ENCODE measurements at places on chromosomes 3 and 15.
A peak's percentile ranks its signal among the peaks of the same experiment; 100 is the strongest.

DNA sequence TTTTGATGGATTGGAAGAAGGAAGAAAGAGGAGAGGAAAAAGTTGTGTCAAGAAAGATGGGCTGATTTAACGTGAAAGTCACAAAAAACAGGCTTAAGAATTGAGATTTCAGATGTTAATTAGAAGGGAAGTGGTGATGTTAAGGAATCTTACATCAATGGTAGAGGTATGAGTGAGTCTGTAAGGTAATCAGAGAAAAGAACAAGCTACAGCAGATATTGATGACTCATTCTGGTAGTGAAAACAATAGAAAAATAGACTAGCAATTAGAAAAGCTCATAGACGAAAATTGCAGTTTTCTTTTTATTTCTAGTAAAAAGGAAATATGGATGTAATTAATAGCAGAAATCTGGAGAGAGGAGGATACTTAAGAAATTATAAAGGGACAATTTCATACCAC is 559.6 kb downstream of the MCTP2 start:
- no peak overlapping the region for H3K27ac ChIP-seq
- no peaks in the 10 kb centered on the region for H3K4me1 ChIP-seq
- no peaks in the 10 kb centered on the region for H3K27me3 ChIP-seq

DNA sequence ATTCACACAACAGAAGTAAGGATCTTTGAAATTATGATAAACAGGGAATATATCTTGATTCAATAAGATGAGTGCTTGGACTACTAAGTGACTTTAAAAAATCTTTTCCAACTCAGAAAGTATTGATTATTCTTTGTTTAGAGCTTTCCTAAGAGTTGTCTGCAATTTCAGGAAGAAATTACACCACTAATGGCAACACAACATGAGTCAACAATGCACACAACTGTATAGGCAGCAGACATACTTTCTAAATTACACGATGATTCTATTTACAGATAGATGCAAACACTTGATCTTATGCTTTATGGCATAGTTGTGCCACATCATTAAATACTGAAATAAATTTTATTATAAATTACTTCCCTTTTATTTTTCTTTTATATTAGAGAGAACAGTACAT is 4.4 kb downstream of the NAA50 start:
- H3K27me3 ChIP-seq = no peaks in the 10 kb centered on the region
- H3K4me1 ChIP-seq = peaks cover 35% of the 10 kb centered on the region
- DNase-seq = no peak
- H3K27ac ChIP-seq = no peak overlapping the region
- no peak overlapping the region for H3K4me3 ChIP-seq

GRCh38 chr3:60580809-60581208 is 670.4 kb downstream of the FHIT start:
- no peaks in the 10 kb centered on the region for H3K4me1 ChIP-seq
- H3K27me3 ChIP-seq = no peaks in the 10 kb centered on the region
- H3K27ac ChIP-seq = no peak overlapping the region

DNA sequence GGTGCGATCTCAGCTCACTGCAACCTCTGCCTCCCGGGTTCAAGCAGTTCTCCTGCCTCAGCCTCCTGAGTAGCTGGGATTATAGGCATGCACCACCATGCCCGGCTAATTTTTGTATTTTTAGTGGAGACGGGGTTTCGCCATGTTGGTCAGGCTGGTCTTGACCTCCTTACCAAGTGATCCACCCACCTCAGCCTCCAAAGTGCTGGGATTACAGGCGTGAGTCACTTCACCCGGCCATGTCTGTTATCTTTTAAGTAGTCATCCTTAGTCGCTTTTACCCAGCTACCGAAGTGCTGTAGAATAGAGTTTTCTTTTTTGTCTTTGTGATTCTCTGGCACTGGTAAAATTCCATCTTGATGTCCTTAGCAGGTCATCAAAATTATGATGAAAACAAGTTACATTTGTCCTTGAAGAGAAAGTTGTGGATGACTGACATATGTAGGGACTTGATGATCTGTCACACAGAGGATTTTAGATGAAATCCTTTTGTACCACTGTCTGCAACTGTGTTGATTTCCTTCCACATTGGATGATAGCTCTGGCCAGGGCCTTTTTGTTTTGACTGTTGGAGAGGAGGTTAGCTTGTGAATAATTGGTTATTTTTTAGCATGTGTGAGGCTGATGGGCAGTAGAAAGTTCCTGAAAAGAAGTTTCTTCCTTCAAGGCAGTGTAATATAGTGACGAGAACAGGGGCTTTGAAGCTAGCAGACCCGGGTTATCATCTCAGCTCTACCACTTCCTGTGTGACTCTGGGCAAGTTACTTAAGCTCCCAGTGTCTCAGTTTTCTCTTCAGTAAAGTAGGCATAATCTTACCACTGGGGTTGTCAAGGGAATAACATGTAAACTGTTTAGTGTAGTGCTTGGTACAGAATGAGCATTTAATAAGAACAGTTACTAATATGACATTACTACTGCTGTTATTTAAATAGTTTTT is 18.8 kb downstream of the ATG7 start:
- DNase-seq = no peak
- no peaks in the 10 kb centered on the region for H3K27me3 ChIP-seq
- H3K4me3 ChIP-seq = no peak overlapping the region
- no peak overlapping the region for H3K27ac ChIP-seq
- H3K4me1 ChIP-seq = no peaks in the 10 kb centered on the region

- no peak overlapping the region for H3K27ac ChIP-seq
- H3K36me3 ChIP-seq = no peaks in the 10 kb centered on the region
- H3K4me3 ChIP-seq = no peak overlapping the region
- no peaks in the 10 kb centered on the region for H3K4me1 ChIP-seq
- DNase-seq = no peak
Measured at GRCh38 chr15:78977591-78978347, 32.9 kb upstream of the CTSH start.

- no peaks in the 10 kb centered on the region for H3K36me3 ChIP-seq
- DNase-seq = no peak
- H3K4me1 ChIP-seq = no peaks in the 10 kb centered on the region
- H3K27ac ChIP-seq = no peak overlapping the region
- no peak overlapping the region for H3K4me3 ChIP-seq
Measured at GRCh38 chr3:55888282-55888885, 401.3 kb upstream of the WNT5A start.

- peaks cover 90% of the 10 kb centered on the region for H3K4me1 ChIP-seq
- H3K27me3 ChIP-seq = no peaks in the 10 kb centered on the region
- H3K36me3 ChIP-seq = peaks cover 52% of the 10 kb centered on the region
- H3K4me3 ChIP-seq = no peak overlapping the region
Measured at GRCh38 chr3:123633530-123633929, 48.7 kb upstream of the HACD2 start.

DNA sequence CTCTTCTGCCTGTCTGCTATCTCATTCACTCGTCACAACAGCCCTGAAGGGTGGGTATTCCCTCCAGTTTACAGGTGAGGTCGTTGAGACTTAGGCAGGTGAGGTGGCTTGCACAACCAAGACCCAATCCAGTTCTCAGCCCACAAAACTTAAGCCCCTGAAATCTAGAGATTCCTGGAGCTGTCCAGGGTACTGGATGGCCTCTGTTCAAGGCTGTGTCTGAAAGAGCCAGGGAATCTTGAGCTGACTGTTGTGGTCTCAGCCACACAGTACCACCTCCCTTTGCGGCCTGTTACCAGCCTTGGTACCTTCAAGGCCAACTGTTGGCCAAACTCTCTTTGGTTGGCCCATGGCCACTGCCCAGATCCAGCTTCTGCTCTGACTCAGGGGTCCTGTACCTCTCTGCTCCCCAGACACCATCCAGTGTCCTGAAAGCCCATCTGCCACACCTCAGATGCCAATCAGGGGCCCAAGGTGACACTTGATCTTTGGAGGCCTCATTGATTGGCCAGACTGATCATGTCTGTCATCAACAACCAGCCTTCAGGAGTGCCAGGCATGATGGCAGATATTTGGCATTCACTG is 10.9 kb upstream of the FAM107A start:
- no peak for DNase-seq
- H3K36me3 ChIP-seq = no peaks in the 10 kb centered on the region
- no peaks in the 10 kb centered on the region for H3K27me3 ChIP-seq
- no peak overlapping the region for H3K27ac ChIP-seq

GRCh38 chr15:43943511-43943910 is 116.7 kb downstream of the WDR76 start:
- no peaks in the 10 kb centered on the region for H3K36me3 ChIP-seq
- H3K27me3 ChIP-seq = no peaks in the 10 kb centered on the region
- no peak overlapping the region for H3K27ac ChIP-seq

- DNase-seq = peak; percentile 53
- no peak overlapping the region for H3K4me3 ChIP-seq
- H3K4me1 ChIP-seq = no peaks in the 10 kb centered on the region
- H3K27me3 ChIP-seq = no peaks in the 10 kb centered on the region
Measured at GRCh38 chr15:62649793-62650420, 392.6 kb upstream of the TPM1 start.

- no peaks in the 10 kb centered on the region for H3K4me1 ChIP-seq
- H3K36me3 ChIP-seq = no peaks in the 10 kb centered on the region
- H3K4me3 ChIP-seq = no peak overlapping the region
- H3K27ac ChIP-seq = no peak overlapping the region
Measured at GRCh38 chr15:92402751-92403150, 9.1 kb downstream of the ST8SIA2 start.

- no peaks in the 10 kb centered on the region for H3K27me3 ChIP-seq
- no peak overlapping the region for H3K4me3 ChIP-seq
- no peak for DNase-seq
- no peak overlapping the region for H3K27ac ChIP-seq
- no peaks in the 10 kb centered on the region for H3K36me3 ChIP-seq
Measured at GRCh38 chr3:74287557-74287956, 326.9 kb downstream of the CNTN3 start.

DNA sequence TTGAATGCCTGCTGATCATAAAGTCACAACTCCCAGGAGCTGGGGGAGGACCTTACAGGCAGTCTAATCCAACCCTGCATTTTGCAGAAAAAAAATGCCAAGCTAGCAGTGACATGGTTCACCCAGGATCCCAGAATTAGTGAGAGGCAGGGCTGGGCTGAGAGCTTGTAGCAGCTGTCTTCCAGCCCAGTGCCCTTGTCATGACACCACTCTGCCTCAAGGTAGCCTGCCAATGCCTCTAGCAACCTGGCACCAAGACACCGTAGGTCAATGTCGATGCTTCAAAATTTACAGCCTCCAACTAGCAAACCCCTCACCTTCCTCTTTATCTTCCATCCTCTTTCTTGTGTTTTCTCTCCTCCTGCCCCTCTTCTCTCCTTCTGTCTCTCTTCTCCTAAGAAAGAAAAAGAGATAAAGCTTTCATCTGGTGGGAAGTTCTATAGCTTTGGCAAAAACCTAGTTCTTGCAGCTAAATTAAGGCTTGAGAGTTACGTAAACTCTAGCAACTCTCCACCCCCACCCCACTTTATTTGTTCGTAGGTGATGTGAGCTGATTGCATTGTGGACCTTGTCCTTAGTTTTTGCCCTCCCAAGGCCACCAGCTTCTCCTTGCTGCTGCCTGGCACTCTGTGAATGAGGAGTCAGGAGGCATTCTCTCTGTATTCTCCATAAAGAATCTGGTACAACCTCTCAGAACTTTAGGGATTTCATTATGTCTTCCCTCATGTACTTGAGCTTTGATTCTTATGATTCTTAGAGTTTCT is 18.3 kb upstream of the BFSP2 start:
- H3K4me1 ChIP-seq = peaks cover 9% of the 10 kb centered on the region
- DNase-seq = no peak
- no peak overlapping the region for H3K4me3 ChIP-seq

- H3K4me3 ChIP-seq = peak overlapping the region; percentile 94
- no peaks in the 10 kb centered on the region for H3K4me1 ChIP-seq
- peak overlapping the region; percentile 100 for H3K27ac ChIP-seq
- H3K27me3 ChIP-seq = no peaks in the 10 kb centered on the region
- DNase-seq = no peak
Measured at GRCh38 chr15:50353251-50353974, 1.6 kb downstream of the GABPB1 start.

GRCh38 chr15:74994236-74994635 is 1.1 kb upstream of the SCAMP5 start:
- no peaks in the 10 kb centered on the region for H3K4me1 ChIP-seq
- H3K27me3 ChIP-seq = peaks cover 3% of the 10 kb centered on the region
- DNase-seq = no peak
- no peak overlapping the region for H3K4me3 ChIP-seq
- H3K36me3 ChIP-seq = no peaks in the 10 kb centered on the region
- H3K27ac ChIP-seq = no peak overlapping the region

DNA sequence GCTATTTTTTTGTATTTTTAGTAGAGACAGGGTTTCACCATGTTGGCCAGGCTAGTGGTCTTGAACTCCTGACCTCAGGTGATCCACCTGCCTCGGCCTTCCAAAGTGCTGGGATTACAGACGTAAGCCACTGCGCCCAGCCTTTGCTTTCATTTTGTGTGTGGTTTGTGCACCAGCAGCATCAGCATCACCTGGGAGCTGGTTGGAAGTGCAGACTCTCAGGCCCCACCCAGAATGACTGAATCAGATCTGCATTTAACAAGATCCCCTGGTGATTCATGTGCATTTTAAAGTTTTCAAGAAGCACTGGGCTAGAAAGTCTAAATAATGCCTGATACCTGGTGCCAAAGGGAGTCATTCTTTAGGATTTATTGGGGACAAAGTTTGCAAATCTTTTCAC is 73.4 kb upstream of the BNIP2 start:
- no peak overlapping the region for H3K27ac ChIP-seq
- DNase-seq = no peak
- no peak overlapping the region for H3K4me3 ChIP-seq
- H3K27me3 ChIP-seq = no peaks in the 10 kb centered on the region
- H3K36me3 ChIP-seq = no peaks in the 10 kb centered on the region

- no peaks in the 10 kb centered on the region for H3K36me3 ChIP-seq
- no peak for DNase-seq
- no peak overlapping the region for H3K4me3 ChIP-seq
- no peak overlapping the region for H3K27ac ChIP-seq
- H3K4me1 ChIP-seq = no peaks in the 10 kb centered on the region
Measured at GRCh38 chr3:32937331-32937730, 14.1 kb upstream of the CCR4 start.

GRCh38 chr3:23271876-23272741 is 69.0 kb downstream of the UBE2E2 start:
- H3K36me3 ChIP-seq = no peaks in the 10 kb centered on the region
- H3K27ac ChIP-seq = no peak overlapping the region
- no peaks in the 10 kb centered on the region for H3K27me3 ChIP-seq
- H3K4me3 ChIP-seq = no peak overlapping the region

DNA sequence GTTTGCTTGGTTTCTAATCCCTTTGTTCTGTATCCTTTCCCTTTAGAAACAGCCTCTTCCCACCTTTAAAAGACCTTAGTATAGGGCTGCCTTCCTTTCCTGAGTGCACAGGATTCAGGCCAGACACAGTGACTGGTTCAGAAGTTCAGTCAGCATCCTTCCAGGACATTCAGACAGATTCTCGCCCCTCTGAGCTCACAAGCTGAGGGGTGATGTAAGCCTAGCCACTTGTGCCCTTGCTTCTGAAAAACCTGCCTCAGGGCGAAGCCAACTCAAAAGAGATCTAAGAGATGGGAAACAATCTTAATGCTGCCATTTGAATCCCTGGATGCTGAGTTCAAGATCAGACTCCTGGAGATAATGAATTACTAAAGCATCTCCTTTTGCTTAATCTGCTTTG is 6.7 kb upstream of the NSMCE3 start:
- no peaks in the 10 kb centered on the region for H3K4me1 ChIP-seq
- no peak overlapping the region for H3K27ac ChIP-seq
- no peaks in the 10 kb centered on the region for H3K27me3 ChIP-seq
- DNase-seq = no peak
- H3K36me3 ChIP-seq = no peaks in the 10 kb centered on the region

- no peaks in the 10 kb centered on the region for H3K36me3 ChIP-seq
- no peaks in the 10 kb centered on the region for H3K27me3 ChIP-seq
- peak overlapping the region; percentile 19 for H3K27ac ChIP-seq
Measured at GRCh38 chr3:42830437-42831320, 21.4 kb downstream of the ACKR2 start.

Data from tibial artery (tissue), 4 donors.